NB4 (cell line): ENCODE measurements at places on chromosomes 2 and 18.

GRCh38 chr2:65390134-65390533 lies 42.3 kb downstream of the SPRED2 start:
- DNase-seq: no peak

DNA sequence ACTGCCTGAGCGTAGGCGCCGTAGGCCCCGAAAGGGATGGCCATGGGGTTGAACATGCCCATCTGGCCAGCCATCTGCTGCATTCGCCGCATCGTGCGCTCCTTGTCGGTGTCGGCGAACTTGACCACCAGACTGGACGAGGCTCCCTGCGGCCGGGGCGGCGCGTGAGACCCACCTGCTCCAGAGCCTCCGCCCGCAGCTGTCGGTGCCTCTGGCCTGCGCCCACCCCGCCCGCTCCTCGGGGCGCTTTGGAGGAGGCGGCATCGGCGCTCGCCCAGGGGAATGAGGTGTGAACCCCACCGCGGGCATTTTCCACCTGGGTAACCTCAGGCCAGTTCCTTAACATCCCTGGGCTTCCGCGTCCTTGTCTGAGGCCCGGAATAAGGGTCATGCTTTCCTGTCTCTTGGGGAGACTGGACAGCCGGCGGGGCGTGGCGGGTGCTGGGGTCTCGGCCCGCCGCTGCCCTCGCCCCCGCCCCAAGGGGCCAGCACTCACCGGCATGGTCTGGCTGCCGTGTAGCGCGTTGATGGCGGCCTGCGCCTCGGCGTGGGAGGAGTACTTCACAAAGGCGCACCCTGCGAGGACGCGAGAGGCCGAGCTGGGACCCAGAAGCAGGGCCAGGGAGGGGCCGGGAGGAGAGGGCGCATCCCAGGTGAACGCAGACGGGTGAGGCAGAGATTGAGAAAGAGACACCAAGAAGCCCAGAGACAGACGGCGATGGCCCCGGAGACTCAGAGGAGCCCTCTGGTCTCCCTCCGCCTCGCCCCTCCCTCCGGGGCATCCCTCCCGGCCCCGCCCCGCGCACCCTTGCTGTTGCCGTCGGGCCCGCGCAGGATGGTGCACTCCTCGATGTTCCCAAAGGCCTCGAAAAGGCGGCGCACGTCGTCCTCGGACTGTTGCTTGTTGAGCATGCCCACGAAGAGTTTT lies 291.0 kb downstream of the CELF4 start:
- no peak for DNase-seq

DNA sequence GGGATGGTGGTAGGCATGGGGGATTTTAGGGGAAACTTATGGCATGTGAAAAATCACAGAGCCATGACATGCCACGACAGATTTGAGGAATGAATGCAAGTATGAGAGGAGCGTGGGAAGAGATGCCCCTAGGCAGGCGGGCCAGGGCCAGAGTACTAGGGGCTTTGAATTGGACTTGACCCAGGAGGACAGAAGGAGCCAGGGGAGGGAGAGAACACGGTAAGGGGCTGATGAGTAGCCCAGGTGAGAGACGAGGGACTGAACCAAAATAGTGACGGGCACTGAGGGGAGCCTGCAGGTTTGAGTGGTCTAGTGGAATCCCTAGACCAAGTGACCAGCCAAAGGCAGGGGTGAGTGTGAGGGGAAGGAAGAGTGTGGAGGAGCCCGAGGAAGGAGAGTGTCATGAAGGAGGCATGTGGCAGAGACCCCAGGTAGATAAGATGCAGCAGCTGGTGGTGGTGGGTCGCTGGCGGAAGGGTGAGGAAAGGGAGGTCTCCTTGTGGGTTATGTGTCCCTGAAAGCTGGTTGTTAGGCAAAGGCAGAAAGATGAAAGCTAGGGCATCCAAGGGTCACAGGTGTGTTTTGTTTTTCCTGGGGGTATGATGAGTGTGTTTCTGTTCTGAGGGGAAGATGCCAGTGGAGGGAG lies 48.7 kb downstream of the ZBTB7C start:
- no peak for DNase-seq

DNA sequence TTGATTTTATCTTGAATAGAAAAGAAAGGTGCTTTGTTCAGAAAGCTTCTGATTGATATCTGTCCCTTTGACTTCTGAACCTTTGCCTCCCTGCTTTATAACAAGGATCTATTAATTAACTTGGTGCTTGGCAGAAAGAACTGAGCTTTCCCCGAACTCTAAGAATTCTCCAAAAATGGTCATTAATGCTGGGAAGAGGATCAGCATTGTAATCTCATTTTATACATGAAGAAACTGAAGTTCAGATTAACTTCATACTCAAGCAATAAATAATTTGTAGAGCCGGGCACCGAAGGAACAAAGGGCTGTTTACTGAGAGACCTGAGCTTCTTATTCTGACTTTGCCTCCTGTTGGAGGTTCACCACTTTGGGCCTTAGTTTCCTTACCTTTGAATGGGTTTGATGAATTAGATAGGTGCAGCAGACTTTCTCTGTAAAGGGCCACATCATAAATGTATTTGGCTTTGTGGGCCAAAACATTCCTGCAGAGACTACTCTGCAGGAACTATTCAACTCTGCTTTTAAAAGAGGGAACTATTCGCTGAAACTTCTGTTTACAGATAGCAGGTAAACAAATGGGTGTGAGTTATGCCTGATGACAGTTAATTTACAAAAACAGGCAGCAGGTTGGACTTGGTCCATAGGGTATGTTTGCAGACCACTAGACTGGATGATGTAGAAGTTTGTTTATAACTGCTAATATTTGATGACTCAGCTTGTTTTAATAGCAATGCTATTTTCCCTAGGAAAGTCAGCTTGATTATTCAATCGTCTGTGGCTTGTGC lies 272.9 kb downstream of the TGIF1 start:
- DNase-seq: no peak

GRCh38 chr18:67131498-67131897 lies 385.0 kb downstream of the DSEL start:
- no peak for DNase-seq

- no peak for DNase-seq
These were observed 122.5 kb upstream of the LTBP1 start for GRCh38 chr2:32824070-32824809.

DNA sequence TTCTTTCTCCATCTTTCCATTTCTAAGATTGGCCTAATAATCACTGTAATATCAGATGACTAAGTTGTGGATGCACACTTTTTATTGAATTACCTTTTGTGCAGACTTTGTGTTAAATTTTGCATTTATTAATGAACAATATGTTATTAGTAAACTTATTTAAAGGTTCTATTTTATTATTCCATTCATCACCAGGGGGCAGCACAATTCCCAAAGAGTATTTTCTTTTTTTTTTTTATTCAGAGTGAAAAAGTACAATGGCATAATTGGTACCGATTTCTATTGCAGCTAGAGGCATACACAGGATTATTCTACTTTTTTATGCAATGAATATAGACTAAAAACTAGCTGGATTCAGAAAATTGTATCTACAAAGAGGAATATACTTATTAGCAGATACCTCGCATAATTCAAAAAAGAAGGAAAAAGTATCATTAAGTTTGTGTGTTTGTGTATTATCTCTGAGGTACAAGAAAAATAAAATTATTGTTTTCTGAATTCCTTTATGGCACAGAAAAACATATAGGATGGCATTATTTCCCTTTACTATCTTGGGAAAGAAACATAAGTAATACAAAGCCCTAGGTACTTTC lies 390.6 kb downstream of the ERBB4 start:
- DNase-seq: no peak

GRCh38 chr2:18723219-18723618 lies 133.8 kb upstream of the NT5C1B start:
- no peak for DNase-seq

DNA sequence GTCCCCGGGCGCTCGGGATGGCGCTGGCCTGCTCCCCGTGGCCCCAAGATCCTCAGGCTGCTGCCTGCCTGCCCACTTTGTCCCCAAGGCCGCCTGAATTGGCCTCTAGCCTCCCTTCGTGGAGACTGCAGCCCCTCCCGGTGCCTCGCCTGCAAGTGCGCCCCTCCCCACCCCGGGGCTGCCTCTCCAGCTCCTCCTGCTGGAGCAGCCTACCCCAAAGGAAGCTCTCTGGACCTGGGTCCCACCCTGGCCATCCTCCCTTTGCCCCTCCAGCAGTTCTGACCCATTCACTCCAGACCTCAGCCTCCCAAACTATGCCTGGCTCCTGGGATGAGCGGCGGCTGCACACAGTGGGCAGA lies 6.2 kb downstream of the ESPNL start:
- no peak for DNase-seq

GRCh38 chr2:88684519-88684918 lies 7.0 kb upstream of the RPIA start:
- no peak for DNase-seq

GRCh38 chr2:118085173-118086023 lies 2.9 kb upstream of the INSIG2 start:
- no peak for DNase-seq

GRCh38 chr2:159226608-159227385 lies 59.7 kb downstream of the WDSUB1 start:
- peak; percentile 23 for DNase-seq

- DNase-seq: no peak
These were observed 852.6 kb upstream of the ID2 start for GRCh38 chr2:7829241-7829640.

DNA sequence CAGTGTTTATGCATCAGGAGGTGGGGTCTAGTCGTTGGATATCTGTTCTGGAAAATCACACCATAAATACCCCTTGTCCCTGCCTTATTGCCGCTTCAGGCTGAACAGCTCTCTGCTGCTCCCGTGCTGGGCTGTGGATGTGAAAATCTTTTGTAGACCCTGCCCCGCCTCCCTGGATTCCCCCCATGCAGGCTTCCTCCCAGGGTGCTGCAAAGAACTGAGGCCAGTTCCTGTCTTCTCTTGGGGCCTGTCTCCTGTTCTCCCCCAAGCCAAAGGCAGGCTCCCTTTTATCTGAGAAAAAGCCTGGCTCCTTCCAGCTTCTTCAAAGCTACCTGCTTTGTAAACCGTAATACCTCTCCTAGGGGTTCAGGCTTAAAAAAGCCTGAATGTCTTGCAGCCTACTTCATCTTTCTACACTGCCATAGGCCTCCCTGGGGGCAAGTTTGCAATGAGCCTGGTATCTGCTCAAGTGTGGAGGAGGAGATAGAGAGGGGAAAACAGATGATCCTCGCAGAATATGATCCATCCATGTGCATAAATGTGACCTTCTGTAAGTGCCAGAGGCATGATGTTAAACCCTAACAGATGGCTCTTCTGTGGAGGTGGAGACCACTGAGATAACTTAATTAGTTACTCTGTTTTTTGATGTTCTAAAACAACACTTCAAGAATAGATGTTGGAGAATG lies 55.3 kb downstream of the VWA3B start:
- no peak for DNase-seq

DNA sequence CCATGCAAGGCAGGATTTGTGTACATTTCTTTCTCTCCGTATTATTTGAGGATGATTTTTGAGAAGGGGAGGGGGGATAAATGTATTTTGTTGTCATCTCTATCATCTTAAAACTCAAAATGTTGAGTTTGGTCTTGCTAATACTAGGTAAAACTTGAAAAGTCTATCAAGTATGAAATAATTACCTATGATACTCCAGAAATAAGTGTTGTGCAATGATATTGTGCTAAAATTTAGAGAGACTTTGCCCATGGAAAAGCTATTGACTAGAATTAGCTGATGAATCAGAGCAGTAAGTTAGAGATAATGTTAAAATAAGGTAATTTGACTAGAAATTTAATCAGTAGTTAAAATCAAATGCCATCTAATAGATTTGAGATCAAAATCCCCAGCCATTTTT lies 323.9 kb downstream of the AGPS start:
- no peak for DNase-seq

- no peak for DNase-seq
These were observed 6.8 kb upstream of the SLC1A4 start for GRCh38 chr2:64982311-64982857.

DNA sequence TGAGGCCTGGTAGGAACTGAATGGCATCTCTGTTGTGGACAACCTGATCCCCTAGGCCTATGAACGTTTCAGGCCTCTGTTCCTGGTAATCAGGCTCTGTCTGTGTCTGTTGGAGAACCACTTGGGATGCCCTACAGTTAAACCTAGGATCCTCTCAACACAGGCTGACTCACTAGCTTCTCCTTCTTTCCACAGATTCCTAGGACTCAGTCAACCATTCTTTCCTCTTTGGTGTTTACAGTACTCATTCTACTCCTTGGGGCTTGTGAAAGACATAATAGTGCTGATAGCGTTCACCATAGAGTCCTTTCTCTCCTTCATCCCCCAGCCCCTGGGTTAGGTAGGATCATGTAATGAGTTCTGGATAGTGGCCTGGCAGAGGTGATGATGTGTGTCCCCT lies 544.3 kb downstream of the METTL4 start:
- no peak for DNase-seq

DNA sequence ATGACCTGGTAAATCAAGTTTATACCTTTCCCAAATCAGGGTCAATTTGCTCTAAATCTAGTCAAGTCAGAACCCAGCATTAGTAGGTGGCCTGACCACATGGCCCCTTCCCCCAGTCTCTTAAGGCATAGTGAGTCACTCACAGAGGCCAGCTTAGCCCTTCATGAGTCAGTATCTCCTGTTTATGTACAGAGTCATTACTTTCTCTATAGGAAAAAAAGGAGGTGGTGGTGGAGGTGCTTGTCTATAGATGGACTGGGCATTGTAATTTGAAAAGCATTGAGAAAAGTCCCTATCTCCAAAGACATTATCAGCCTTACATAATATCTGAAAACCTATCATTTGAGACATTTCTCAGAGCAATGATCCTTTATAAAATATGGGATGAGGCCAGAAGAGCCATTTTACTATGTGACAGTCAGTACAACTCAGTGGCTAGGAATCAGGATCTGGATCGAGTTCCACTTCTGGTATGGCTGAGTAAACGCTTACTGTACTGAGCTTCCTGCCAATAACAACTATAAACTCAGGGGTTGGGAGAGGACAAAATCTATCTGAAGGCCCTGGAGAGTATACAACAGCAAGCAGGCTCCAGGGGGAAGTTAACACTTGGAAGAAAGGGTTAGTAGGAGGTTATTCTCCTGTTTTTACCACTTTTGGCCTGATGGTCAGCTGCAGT lies 22.5 kb upstream of the SIGLEC15 start:
- DNase-seq: peak; percentile 36

- DNase-seq: no peak
These were observed 10.0 kb downstream of the ZAP70 start for GRCh38 chr2:97723156-97724072.

- DNase-seq: no peak
These were observed 198.6 kb downstream of the LRP1B start for GRCh38 chr2:141932261-141932660.

- no peak for DNase-seq
These were observed 247.2 kb upstream of the RAB12 start for GRCh38 chr18:8361941-8362471.

GRCh38 chr2:219225350-219225749 lies 4.1 kb downstream of the ATG9A start:
- peak; percentile 92 for DNase-seq

DNA sequence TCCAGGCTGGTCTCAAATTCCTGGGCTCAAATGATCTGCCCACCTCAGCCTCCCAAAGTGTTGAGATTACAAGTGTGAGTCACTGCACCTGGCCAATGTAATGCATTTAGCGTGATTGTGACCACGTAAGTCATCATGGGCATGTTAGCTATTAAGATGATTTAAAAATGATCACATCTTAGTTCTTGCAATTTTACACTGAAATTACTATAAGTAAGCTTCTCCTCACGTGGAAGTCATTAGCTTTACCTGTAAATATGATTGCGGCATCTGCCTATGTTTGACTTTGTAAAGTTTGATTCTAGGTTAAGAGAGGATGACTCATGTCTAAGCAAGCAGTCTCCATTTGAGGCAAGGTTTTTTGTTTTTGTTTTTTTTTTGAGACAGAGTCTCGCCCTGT lies 85.5 kb downstream of the PMAIP1 start:
- DNase-seq: no peak
